Activated B cell treated with CpG ODN at 0.5 μM for 24 hours (primary cell): ENCODE measurements at places on chromosomes 7 and 10.

GRCh38 chr7:124649397-124650014, 116.1 kb downstream of the GPR37 start:
- no peak for DNase-seq

DNA sequence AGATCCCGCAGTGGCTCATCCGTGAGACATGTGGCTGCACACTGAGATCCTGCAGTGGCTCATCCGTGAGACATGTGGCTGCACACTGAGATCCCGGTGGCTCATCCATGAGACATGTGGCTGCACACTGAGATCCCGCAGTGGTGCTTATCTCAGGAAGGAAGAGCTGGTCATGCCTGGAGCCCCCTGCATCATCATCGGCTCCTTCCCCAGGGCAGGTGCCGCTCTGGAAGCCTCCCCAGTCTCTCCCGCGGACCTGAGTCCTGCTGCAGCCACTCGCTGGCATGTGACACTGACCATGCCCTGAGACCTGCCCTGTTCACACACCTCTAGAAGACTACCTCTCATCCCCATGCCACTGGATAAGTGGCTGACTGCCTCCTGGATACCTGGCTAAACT, 181.3 kb downstream of the PTPRN2 start:
- DNase-seq: no peak

DNA sequence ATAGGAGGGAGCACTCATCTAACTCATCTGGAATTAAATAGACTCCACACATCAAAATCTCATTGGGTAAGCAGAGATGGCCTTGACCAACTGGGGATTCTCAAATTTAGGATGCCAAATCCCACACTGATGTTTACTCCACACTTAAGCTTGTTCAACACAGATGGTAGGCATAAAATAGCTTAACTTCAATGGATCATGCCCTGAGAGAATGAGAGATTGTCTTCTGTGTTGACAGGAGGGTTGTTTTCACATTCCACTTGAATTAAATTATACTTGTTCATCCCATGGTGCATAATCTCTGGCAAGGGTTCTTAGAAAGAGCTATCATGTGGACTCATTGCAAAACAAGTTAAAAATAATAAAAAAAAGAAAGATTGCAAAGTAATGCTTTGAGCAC, 391.4 kb downstream of the PLXDC2 start:
- no peak for DNase-seq

- no peak for DNase-seq
Observed at GRCh38 chr7:100726996-100727761, 6.2 kb upstream of the ZAN start.

DNA sequence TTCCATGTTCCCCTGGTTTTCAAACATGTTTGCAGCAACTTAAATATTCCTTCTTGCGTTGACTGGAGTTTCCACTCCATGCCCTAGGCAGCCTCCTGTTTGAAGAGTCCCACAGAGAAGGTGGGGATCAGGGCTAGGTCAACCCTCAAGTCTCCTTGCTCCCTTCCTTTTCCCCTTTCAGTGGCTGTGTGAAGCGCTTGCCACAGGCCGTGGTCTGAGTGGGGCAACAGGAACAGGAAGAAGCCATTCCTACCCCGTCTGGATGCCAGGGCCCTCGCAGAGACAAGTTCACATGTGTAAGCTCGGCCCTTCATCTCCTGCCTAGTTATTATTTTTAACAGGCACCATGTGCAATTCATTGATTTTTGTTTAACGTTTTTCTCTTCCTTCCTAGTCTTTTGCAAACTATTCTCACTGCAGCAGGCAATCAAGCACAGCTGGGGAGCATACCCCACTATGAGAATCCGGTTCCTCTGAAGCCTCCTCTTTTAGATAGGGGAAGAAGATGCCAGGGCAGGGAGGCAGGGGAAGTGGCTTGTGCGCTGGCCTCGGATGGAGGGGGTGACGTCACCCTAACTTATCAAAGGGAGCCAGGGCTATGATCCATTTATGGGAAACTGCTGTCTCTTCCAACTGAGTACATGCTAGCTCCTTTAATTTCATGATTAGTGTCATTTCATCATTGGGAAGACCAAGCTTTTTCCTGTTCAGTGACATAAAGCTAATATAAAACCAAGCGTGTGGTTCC, 64.2 kb downstream of the PRLHR start:
- no peak for DNase-seq

DNA sequence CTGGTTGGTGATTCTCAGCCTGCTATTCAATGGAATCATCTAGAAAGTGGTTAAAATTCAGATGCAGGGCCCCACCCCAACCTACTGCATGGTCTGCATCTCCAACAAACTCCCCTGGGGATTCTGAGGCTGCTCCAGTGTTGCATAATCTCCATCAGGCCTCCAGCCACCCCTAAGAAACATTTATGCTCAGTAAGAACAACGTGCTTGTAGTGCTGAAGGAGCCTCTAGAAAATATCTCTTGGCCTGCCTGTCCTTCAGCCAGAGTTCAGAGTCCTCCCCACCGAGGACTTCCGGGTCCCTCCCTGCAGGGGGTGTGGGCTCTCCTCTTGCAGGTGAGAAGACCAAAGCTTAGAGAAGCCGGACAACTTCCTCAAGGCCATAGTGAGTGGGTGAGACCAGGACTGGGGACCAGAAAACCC, 159.8 kb downstream of the SH3PXD2A start:
- DNase-seq: no peak

- no peak for DNase-seq
Observed at GRCh38 chr7:108222236-108222892, 92.2 kb upstream of the LAMB4 start.

DNA sequence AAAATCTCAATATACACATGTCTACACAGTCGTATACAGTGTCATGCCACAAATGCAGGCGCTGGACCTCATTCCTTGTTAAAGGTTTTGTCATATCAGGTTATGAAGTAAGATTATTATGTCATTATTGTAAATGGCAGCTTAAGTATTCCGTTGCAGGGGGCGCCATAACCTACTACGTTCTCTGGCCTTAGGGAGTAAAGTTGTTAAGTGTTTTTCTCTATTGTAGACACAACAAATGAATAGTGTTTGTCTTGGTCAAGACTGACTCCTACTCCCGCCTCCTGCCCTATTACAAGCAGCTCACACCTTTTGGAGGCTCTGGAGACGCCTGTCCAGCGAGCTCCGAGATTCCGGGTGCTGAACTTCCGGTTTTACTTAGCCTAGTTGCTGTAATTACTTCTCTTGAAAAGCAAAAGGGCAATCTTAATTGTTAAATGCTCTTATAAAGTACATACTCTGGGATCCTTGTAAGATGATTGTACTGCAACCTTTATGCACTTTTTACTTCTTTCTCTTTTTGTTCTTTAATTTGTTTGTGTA, 994 bp downstream of the GATAD1 start:
- peak; percentile 29 for DNase-seq

DNA sequence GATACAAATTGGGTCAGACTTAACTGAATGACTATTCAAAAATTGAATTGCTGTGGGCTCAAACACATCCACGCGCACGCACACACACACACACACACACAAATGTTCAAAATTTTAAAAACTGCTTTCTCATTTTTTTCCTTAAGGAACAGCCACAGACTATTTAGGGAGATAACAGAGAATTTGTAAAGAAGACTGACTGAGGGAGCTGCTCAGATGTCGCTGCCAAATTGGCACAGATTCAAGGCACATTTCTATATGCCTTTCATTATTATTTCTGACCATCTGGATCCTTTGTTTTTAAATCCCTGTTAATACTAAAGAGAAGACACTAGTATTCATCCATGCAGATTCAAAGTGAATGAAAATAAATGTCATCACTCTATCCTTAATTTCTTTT, 154.8 kb downstream of the DGKB start:
- no peak for DNase-seq

GRCh38 chr10:70656489-70656888, 15.8 kb upstream of the ADAMTS14 start:
- DNase-seq: no peak

DNA sequence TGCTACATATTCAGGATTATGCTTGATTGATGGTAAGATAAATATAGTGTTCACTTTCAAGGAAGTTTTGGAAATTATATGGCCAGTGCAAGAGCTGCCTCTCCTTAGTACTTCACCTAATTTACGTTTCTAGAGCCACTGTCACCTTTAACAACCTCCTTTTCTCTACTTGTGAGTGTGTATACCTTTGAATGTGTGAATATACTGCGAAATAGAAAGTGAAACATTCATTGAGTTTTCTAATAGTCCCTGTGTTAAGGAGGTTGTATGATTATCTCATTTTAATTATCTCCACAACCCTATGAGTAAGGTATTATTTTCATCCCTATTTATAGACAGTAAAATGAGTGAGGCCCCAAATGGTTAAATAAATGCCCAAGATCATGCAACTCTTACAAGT, 1050.5 kb downstream of the XPNPEP1 start:
- no peak for DNase-seq

- DNase-seq: no peak
Observed at GRCh38 chr10:98244141-98244540, 23.9 kb downstream of the LOXL4 start.

DNA sequence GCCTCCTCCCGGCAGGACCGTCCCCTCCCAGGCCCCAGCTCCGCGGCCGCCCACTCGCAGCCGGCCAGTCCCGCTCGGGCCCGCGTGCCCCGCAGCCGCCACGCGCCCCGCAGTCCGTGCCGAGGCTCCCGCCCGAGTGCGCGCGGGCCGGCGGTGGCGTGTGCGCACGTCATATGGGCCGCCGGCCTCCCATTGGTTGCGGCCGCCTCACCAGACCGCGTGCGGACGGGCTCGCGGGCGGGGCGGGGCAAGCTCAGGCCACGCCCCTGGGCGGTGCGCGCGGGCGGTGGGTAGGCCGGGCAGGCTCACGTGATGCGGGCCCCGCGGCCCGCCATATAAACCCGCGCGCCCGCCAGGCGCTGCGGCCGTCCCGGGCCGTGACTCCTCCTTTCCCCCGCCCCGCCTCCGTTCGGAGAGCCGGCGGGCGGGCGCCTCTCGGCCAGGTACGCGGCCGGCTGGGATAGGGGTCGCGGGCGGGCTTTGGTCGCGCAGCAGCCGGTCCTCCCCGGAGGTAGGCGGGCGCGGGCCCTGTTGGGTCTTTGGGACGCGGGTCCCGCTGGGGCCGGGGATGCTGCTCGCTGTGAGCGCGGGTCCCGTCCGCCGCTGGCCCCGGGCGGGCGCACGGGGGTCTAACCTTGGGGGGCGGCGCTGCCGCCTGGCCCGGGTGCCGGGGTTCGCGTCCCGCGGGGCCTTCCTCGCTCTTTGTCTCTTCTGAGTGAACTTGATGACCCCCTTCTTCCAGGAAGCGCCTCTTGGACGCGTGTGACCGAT, at the start of gene INSIG1:
Gene INSIG1 (plus strand): TSS at position 362 of the 771 bp plus-strand sequence. CDS start 408 bp downstream, at position 770.
- peak; percentile 99 for DNase-seq

- peak; percentile 62 for DNase-seq
Observed at GRCh38 chr7:24573554-24574338, 494 bp downstream of the PALS2 start.

- no peak for DNase-seq
Observed at GRCh38 chr10:106672517-106673175, 491.9 kb downstream of the SORCS1 start.

DNA sequence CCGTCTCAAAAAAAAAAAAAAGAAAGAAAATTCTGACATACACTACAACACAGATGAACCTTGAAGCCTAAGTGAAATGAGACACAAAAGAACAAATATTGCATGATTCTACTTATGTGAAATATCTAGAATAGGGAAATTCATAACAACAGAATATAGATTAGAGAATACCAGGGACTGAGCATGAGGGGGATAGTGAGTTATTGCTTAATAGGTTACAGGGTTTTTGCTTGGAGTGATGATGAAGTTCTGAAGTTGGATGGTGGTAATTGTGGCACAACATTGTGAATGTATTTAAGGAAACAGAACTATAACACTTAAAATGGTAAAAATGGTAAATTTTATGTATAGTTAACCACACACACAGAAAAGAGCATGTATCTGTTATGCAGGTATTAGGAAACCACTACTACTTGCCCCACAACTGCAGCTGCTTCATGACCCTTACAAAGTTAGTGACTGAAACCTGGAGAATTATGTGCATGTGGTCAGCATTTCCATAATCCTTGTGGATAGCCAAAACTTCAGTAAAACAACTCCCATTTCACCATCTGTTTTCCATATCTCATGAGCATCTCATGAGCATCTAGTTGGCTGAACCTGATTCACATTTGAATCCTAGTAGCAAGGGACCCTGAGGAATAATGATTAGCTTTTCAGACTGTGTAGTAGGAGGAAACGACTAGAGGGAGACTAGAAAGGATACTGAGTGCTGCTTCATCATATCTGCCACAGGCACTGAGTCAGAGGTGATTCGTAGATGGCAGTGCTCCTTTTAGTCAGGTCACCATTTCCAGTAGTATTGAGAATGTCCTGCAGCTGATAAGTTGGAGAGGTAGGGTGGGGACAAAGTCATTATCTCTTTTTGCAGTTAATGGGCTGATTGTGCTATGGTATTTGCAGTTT, 26.3 kb downstream of the SAMD8 start:
- DNase-seq: no peak

GRCh38 chr10:65346466-65346865, 1579.4 kb upstream of the LRRTM3 start:
- no peak for DNase-seq

- DNase-seq: no peak
Observed at GRCh38 chr7:77310982-77311381, 105.2 kb downstream of the GSAP start.

- DNase-seq: no peak
Observed at GRCh38 chr10:122151121-122151694, 119.9 kb upstream of the BTBD16 start.

GRCh38 chr10:29635711-29636144, 957 bp upstream of the SVIL start:
- no peak for DNase-seq

DNA sequence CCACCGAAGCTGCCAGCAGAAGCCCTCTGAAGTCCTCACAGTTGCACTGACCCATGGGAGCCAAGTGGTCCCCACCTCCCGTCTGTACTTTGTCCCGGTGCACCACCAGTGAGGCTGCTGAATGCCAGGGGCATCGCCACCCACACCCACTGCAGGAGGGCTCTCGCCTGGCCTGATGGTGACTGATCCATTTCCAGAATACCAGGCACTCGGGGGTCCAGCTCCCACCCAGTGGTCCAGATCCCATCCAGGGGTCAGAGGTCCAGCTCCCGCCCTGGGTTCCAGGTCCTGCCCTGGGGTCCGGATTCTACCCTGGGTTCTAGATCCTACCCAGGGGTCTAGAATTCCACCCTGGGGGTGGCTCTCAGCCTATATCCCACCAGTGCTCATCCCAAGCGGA, 9.1 kb upstream of the JAKMIP3 start:
- DNase-seq: no peak

- no peak for DNase-seq
Observed at GRCh38 chr10:3926258-3926657, 141.2 kb upstream of the KLF6 start.

DNA sequence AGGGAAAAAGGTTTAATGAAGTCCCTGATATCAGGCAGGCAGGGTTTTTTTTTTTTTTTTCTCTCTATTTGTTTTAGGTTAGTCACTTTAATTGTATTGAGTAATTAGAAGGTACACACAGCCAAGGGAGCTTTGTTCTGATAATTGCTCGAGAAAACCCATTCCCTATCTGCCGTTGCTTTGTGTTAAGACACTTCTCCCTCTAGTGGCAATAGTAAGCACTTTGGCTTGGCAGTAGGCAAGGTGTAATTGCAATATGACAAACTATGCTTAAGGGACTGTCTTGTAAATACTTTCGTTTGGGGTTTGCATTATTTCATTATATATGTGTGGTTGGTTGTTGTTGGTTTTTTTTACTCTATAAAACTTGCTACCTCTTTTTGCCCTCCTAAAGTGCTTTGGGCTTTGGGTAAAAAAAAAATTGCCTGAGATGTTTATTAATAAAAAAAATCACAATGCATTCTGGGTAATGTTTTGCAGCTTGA, 113.4 kb downstream of the BTRC start:
- no peak for DNase-seq

GRCh38 chr10:43055991-43056567, 20.8 kb upstream of the RET start:
- DNase-seq: no peak

GRCh38 chr7:106588422-106589197, 72.3 kb downstream of the CCDC71L start:
- no peak for DNase-seq
